ENCODE measurements at places on chromosomes 5 and 9. TPM values are rescaled to one million over a fixed set of nuclear protein-coding genes. Genes with fewer than 3 reads are reported as not detected.

SHISAL2B gene
- not detected for total RNA-seq

PGM5 gene
- total RNA-seq = not detected

NRARP gene
- total RNA-seq = 2.1 TPM

SLC6A18 gene
- not detected for total RNA-seq

ABL1 gene
- total RNA-seq = 32.3 TPM

TAF11L10 gene
- total RNA-seq = not detected

LHX3 gene
- not detected for total RNA-seq

RANBP3L gene
- total RNA-seq = 0.07 TPM

BTNL8 gene
- 0.11 TPM for total RNA-seq

NTRK2 gene
- 1.8 TPM for total RNA-seq

BRD9 gene
- 49.7 TPM for total RNA-seq

TRIP13 gene
- 34.4 TPM for total RNA-seq

ESM1 gene
- not detected for total RNA-seq
